ENCODE measurements at places on chromosomes 2 and 18.

- DNase-seq = no peak
These were observed 12.2 kb downstream of the MYOM1 start for GRCh38 chr18:3207565-3207964.

DNA sequence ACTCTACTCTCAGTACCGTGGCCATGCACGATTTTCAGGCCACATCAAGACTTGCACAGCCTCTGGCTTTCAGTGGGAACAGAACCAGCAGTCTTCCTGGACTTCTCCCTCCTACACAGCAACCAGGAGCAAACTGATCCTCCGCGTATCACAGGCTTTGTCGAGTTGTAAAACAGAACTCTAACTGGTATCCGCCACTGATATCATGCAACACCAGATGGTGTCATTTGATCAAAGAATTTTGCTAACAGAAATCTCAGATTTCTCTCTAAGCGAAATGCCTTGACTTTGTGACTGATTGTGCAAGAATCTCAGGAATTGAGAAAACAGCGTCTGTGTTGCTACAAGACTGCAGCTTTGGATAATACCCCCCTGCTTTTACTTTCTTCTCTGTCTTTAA, 85.7 kb downstream of the COPS8 start:
- no peak for DNase-seq

DNA sequence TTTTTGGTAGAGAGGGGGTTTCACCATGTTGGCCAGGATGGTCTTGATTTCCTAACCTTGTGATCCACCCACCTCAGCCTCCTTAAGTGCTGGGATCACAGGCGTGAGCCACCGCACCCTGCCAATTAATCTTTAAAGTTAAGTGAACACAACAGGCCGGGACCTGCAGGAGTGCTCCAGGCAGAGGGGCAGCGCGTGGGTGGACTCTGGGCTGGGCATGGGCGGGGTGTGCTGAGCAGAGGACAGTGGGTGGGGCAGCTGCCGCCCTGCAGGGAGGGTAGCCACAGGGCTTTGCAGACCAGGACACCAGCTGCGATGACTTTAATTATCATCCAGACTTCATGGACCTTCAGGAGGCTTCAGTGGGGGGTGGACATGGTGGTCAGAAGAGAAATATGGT, 8.8 kb upstream of the GPR148 start:
- DNase-seq = no peak

GRCh38 chr18:37636831-37637477, 71.4 kb upstream of the CELF4 start:
- DNase-seq = no peak

DNA sequence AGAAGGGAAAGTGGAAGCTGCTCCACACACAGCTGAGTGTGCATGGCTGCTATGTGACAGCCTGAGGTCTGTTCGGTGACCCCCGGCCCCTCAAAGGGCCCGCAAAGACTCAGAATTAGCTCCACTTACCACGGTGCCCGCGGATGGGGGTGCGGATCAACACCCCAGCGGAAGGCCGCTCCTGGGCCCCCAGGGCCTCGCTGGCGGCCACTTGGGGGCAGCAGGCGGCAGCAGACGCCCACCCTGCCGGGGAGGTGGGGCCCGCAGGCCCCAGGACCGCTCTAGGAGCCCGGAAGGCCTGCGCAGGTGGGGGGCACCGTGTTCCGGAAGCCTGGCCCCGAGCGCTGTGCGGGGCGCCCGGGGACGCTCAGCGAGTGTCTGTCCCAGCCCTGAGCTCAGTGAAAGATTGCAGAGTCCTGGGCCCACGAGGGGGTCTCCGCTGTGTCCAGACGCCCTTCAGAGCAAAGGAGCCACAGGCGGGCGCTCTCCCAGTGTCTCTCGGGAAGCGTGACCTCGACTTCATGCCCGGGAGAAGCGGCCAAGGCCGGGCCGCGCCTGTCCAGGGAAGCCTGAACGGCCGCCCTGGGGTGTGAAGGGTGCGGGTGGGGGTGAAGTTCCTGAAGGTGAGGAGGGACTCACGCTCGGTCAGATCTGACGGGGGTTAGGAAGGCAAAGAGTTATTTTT, 118.7 kb downstream of the VAPA start:
- no peak for DNase-seq

GRCh38 chr2:233953087-233953801, 36.1 kb downstream of the TRPM8 start:
- DNase-seq = no peak

DNA sequence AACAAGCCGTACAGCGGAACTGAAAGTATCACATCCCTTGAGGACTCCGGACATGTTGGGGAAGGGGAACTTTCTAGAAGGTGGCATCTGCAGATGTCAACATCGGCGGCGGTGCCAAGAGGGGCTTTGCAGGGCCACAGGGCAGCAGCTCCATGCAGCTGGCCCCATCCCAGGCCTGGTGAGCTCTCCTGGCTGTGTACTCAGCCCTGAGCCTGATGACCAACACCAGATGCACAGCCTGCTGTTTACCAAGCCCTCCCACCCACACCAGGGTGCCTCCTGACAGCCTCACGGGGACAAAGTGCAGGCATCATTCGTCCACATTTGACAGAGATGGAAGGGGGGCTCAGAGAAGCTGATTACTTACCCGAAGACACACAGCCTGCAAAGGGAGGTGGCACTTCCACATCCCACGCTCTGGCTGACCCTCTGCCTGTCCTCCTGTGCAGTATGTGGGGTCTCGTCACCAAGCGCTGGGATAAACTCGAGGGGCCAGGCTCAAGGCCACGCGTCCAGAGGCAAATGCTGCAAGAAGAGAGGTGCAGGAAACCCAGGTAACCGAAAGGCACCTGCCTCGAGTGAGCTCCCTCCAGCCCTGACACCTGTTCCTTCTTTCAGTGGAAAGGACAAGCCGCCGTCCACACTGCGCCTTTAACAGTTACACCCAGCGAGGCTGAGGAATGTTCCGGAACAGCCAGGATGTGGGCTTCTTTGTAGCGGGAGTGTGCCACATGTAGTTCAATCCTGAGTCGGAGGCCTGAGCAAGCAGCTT, 69.0 kb upstream of the ASAP2 start:
- DNase-seq = no peak

- DNase-seq = no peak
These were observed 74.3 kb upstream of the ADAM23 start for GRCh38 chr2:206368933-206369569.

- DNase-seq = no peak
These were observed 30.1 kb upstream of the CCL20 start for GRCh38 chr2:227783404-227784138.

- no peak for DNase-seq
These were observed 86.6 kb downstream of the COL6A3 start for GRCh38 chr2:237327175-237327950.

- no peak for DNase-seq
These were observed 2.5 kb downstream of the SALL3 start for GRCh38 chr18:78981989-78982620.

DNA sequence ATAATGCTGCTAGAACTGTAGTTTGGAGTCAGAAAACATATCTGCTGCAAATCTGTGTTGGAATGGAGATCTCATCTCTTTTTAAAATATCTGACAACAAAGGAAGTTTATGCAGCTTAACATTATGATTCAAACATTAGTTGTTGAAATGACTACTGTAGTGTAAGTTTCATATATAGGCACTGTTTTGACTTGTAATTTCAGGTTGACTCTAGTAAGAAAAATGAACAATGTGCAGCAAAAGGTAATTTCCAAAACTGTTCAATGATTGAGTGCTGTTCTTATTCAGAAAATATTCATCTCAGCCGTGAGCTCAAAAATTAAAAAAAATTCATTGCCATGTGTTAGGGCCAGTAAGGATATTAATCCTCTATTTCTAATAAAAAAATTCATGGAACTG, 48.5 kb downstream of the CCDC138 start:
- DNase-seq = no peak

DNA sequence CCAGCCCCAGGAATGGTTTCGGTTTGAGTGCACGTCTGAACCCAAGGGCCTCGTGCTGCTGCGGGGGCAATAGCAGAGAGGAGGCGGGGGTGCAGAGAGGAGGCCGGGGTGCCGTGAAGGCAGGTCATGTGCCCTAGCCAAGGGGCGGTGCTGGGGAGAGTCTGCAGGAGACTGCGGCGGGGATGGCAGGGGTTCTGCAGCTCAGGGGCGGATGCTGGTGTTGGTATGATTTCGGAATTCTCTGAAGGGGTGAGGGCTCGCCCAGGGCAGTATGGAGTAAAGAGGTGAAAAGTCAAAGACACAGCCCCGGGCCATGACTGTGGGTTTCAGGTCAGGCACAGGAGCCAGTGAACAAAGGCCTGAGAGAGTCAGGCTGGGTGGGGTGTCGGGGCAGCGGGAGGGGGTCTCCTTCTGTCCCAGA, 186.5 kb upstream of the HDAC4 start:
- no peak for DNase-seq

- no peak for DNase-seq
These were observed 112.8 kb upstream of the CAB39 start for GRCh38 chr2:230599853-230600252.

GRCh38 chr2:9417725-9418124, 5.6 kb downstream of the ITGB1BP1 start:
- DNase-seq = no peak

DNA sequence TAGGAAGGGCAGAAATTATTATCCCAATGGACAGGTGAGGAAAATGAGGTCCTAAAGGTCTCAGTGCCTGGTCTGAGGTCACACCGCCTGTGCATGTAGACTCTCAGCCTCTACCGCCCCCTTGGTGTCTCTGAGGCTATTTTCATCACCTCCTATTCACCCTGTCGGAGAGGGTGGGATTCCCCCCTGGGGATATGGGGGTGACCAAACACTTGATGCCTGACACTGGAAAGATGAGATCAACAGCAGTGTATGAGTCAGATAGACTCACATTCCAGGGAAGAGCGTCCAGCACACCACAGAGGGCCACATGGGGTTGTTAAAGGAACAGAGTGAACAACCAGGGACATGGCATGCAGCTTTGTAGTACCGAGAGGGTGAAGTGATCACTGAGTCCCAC, 199.7 kb downstream of the SMAD2 start:
- DNase-seq = no peak

DNA sequence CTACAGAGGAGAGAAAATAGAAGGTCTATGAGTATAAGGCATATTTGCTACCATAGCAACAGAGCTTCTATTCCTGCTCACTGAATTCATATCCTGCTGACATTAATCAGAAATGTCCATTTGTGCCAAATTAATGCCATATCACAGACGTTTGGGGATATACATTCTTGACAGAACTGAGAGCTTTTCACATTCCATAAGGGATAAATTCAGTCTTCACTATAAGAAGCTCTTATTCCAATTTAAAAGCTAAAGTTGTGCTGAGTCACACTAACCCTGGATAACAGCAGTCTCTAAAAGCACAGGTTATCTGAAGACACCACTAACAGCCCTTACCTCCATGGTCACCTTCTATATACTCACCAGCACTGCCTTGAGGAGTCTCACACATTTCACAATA, 178.1 kb downstream of the RAB3GAP1 start:
- no peak for DNase-seq

DNA sequence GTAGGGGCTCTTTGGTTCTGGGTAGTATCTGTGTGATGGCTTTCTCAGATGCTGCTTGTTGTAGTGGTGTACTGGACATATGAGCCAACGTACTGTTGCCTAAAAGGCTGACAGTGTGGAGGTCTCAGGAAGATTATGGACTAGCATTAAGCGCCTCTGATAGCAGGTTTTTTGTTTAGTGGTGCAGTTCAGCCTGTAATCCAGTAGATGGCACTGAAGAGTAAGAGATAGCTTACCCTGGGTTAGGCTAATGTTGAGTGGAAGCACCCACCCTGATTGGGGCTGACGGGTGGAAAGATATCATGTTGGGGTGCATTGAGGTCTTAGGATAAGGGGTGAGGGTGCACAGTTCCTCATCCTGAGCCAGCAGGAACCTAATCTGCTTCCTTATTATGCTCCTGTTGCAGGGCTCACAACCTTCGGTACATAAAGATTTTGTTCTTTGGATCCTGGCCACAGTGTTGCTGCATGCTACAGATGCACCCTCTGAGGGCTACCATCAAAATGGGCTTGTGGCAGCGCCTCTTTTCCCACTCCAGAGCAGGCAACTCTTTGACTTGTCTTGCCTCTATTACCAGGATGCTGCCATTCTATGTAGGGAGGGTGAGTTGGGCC, 79.6 kb downstream of the MSTN start:
- no peak for DNase-seq

DNA sequence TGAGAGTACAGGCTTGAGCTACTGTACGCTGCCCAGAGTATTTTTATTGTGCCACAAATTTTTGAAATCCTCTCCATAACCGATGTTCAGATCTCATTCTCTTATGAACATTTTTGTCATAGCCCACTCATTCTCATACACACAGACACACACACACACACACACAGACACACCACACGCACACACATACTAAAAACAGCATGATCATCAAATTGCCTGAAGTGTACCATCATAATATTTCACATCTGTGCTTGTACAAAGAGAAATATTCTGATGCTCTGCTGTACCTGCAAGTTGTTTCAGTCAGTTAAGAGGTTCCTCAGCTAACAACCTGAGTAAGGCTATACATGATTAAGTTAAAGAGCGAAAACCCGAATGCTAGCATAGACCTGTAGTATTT, 95.1 kb downstream of the LRRTM1 start:
- DNase-seq = no peak

DNA sequence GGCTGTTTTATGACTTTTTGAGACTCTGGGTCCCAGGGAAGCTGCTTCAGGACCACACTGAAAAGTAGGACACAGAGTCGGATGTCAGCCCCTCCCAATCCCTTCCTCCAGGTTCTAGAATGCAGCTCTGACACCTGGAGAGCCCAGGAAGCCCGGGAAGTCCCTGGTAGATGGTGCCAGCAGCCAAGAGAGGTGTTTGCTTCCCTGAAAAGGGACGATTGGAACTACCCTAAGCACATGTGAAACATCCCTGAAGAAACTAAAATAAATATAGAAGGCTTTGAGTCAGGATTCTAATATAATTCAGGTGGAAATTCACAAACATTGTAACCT, 163.2 kb upstream of the CYRIA start:
- no peak for DNase-seq

GRCh38 chr2:196259507-196260481, 88.4 kb upstream of the STK17B start:
- no peak for DNase-seq

GRCh38 chr2:121297217-121297830, 12.3 kb upstream of the TFCP2L1 start:
- DNase-seq = peak; percentile 66

DNA sequence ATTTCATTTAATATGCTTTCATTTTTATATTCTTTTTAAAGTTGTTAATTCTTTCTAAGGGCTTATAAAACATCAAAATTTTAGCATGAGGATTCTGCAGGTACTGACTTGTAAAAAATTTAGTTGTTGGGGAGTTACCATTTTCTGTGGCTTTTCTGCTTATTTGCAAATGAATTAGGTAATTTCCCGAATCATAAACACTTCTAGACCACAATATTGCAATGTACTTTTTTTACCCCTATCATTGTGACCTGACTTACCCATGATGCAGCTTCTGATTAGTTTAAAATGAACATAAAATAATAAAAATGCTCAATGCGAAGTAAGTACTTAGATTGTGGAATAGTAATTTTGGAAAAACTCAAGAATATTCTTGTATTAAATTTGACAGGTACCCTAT, 11.4 kb downstream of the ARL6IP6 start:
- no peak for DNase-seq

GRCh38 chr2:89763581-89764485, 1072.4 kb downstream of the RPIA start:
- no peak for DNase-seq

All from NCI-H2171 (cell line).